ENCODE measurements at places on chromosomes 7 and 10.

DNA sequence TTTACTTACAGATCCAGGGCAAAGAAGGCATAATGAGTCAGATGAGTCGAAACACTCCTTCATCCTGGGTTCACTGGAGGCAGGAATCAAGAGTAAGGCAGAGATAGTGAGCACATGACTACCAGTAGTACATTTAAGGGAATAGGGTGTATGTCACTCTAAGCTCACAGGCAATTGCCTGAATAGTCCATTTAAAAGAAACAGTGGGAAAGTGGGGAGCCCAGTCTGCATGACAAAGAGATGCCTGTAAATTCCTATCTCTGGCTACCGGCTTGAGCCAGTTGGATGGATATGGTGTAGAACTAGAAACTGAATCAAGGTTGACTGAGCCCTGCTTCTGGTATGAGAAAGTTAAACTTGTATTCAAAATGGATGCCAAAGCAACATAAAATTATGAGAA, 861.5 kb upstream of the ZWINT start:
- DNase-seq, result no peak

DNA sequence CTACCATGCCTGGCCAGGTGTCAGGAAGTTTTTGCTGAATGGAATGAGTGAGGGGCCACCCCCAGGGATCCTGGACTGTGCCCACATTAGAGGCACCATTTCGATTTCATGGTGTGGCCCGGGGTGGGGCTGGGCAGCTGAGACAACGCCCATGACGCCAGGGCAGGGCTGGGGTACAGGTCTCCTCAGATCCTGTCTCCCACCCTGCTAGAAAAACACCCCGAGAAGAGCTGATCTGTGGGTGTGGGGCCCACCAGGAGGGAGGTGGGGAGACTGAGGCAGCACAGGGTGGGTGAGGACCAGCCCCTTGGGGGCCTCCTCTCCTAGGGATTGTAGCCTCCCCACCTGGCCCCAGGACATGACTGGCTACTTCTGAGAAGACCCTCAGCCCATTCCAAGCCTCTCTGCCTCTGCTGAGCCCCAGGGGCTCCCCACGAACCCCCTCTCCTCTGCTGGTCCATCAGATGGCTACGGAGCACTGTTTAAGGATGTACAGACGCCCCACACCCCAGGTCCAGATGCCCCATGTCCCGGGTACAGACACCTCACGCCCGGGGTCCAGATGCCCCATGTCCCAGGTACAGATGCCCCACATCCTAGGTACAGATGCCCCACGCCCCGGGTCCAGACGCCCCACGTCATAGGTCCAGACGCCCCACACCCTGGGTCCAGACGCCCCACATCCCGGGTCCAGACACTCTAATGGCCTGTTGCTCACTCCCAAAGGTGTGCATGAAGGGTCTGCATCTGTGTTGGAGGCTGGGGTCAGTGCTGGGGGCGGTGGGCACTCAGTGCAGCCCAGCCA, 99.4 kb downstream of the MICALL2 start:
- no peak for DNase-seq

GRCh38 chr10:108358912-108359311, 1194.4 kb upstream of the SORCS1 start:
- no peak for DNase-seq

GRCh38 chr10:6030217-6030616, 31.9 kb downstream of the IL2RA start:
- DNase-seq, result no peak

DNA sequence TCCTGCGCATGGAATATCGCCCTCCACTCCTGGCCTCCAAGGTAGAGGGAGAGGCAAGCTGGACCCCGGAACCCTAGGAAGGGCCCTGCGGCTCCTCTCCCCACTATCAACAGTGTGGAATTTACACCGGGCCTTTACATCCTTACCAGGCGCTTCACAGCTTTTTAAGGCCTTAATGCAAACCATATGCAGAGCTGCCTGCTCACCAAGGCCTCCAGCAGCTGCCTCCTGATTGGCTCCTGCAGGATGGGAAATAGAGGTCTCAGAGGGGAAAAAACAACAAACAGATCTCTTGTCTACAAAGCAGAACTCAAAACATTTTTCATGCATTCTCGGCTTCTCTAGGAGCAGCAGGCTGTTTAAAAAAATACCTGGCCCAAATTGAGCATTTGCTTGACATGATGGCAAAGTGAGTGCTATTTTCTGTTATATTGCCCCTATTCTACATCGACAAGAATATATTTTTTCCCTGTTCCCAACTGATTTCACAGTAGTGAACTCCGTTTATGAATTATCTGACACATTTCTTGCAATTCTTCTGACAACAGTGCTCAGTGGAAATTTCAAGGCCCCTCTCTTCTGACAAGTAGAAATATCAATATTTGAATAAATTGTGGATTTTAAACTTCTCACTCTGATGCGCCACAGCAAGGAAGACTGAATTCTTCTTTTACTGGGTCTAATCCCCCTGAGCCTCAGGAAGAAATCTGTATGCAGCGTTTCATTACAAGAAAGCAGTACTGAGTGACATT, 51.7 kb downstream of the EBF3 start:
- DNase-seq, result no peak

DNA sequence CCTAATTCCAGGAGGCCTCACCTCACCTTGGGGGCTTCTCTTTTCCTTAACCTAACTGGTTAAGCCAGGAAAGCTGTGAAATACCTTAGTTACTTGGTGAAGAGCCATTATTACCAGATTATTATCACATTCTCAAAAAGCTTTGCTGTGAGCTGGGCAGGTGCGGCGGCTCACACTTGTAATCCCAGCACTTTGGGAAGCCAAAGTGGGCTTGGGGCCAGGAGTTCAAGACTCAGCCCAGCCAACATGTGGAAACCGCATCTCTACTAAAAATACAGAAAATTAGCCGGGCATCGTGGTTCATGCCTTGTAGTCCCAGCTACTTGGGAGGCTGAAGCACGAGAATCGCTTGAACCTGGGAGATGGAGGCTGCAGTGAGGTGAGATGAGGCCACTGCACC, 102.4 kb upstream of the KLF6 start:
- DNase-seq, result no peak

Data from NCI-H345 (cell line).